ENCODE measurements at places on chromosomes 3 and 15. TPM values are rescaled to one million over a fixed set of nuclear protein-coding genes. Genes with fewer than 3 reads are reported as not detected.

The TMEM207 gene
- not detected for total RNA-seq

GRCh38 chr3:64247991-64248646 is 22.9 kb upstream of the PRICKLE2 start:
- DNase-seq: no peak
- H3K27me3 ChIP-seq: no peaks in the 10 kb centered on the region
- no peaks in the 10 kb centered on the region for H3K36me3 ChIP-seq

DNA sequence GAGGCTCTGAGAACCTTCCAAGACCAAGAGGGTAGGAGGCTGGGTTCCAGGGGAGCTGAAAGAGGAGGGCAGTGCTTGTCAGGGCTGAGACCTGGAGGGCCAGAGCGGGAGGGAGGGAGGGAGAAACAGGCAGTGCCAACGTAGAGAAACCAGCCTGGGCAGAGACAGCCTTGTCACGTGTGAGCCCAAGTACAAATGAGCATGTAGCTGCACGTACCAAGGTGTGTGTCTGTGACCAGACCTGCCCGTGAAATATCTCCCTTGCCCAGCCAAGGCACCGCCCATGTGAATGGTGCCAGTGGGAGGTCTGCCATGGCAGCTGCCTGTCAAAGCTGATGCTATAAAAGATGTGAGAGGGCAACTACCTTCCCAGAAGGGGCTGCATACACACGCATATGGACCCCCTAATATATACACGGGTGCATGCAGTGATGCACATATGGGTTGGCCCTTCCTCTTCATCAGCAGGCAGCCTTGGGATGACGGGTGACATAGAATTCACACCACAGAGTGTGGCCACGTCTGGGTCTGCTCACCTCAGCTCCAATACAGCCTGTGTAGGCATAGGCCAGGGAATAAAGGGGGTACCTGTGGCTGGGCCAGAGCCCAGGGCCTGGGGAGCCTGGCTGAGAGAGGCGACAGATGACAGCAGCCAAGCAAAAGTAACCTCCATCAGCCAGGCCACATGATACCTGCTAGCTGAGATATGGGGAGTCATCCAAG is 7.8 kb upstream of the CTDSPL start:
- no peak overlapping the region for H3K4me3 ChIP-seq
- peaks cover 4% of the 10 kb centered on the region for H3K4me1 ChIP-seq
- H3K27me3 ChIP-seq: no peaks in the 10 kb centered on the region
- no peaks in the 10 kb centered on the region for H3K36me3 ChIP-seq

DNA sequence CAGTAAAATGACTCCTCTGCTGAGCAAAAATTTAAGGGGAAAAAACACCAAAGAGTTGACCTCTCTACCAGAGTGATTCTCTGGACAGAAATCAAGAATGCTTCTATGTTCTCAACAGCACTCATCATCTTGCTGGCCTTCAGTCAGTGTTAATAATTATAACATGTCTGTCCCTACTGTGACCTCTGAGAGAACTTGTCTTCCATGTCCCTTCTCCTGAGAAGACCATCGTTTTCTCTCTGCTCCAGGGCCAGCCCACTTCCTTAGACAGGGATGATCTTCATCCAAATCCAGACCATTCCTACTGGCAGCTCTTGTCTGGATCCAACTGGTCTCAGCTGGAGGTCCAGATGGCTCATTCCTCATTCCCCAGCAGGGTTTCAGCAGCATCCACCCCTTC is 139.0 kb upstream of the NECTIN3 start:
- H3K27ac ChIP-seq: no peak overlapping the region
- DNase-seq: no peak
- H3K4me1 ChIP-seq: no peaks in the 10 kb centered on the region
- H3K27me3 ChIP-seq: no peaks in the 10 kb centered on the region
- no peak overlapping the region for H3K4me3 ChIP-seq

GRCh38 chr3:102378216-102378615 is 56.6 kb upstream of the ZPLD1 start:
- DNase-seq: no peak
- H3K4me3 ChIP-seq: no peak overlapping the region
- no peaks in the 10 kb centered on the region for H3K4me1 ChIP-seq
- no peaks in the 10 kb centered on the region for H3K36me3 ChIP-seq
- H3K27me3 ChIP-seq: no peaks in the 10 kb centered on the region

DNA sequence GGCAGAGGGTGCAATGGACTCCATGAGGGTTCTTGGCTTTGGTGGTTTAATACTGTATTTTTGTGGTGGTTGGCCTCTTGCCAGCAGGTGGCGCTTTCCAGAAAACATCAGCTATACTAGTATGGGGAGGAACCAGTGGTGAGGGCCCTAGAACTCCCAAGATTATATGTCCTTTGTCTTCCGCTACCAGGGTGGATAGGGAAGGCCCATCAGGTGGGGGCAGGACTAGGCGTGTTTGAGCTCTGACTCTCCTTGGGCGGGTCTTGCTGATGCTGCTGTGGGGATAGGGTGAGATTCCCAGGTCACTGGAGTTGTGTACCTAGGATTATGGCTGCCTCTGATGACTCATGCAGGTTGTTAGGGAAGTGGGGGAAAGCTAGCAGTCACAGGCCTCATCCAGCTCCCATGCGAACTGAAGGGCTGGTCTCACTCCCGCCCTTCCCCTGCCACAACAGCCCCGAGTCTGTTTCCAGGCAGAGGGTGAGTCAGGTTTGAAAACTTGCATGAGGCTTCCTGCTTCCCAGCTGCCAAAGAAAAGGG is 357.7 kb downstream of the OTOL1 start:
- no peak overlapping the region for H3K4me3 ChIP-seq
- H3K36me3 ChIP-seq: no peaks in the 10 kb centered on the region
- H3K27ac ChIP-seq: no peak overlapping the region
- H3K27me3 ChIP-seq: no peaks in the 10 kb centered on the region

GRCh38 chr15:39156646-39157250 is 424.1 kb upstream of the THBS1 start:
- DNase-seq: peak; percentile 15
- no peak overlapping the region for H3K4me3 ChIP-seq
- H3K4me1 ChIP-seq: peaks cover 5% of the 10 kb centered on the region
- no peaks in the 10 kb centered on the region for H3K36me3 ChIP-seq
- no peaks in the 10 kb centered on the region for H3K27me3 ChIP-seq
